ENCODE measurements at places on chromosomes 1 and 21. TPM values are rescaled to one million over a fixed set of nuclear protein-coding genes. Genes with fewer than 3 reads are reported as not detected.

Gene CFHR1
- total RNA-seq, result not detected

DNA sequence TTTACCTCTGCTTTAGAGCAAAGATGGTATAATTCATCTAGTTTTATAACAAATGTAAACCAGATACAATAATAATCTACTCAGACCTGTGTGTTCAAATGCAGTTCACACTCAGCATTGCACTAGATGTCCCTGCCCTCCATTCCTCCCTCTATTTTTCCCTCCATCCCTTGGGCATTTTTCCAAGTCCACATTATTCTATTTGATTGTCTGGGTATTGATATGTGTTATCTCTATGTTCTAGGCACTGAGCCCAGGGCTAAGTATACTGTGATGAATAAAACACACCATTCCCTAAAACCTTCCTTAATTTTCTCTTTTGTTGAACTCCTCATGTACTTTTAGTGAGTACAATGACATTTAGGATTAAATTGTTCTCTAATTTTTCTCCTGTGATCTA, 66.2 kb upstream of the HMCN1 start:
- no peak overlapping the region for H3K4me3 ChIP-seq
- no peak for DNase-seq
- H3K27ac ChIP-seq, result no peak overlapping the region
- no peaks in the 10 kb centered on the region for H3K27me3 ChIP-seq
- H3K36me3 ChIP-seq, result no peaks in the 10 kb centered on the region
- no peaks in the 10 kb centered on the region for H3K4me1 ChIP-seq

- H3K36me3 ChIP-seq, result no peaks in the 10 kb centered on the region
- H3K4me1 ChIP-seq, result no peaks in the 10 kb centered on the region
- H3K4me3 ChIP-seq, result no peak overlapping the region
- DNase-seq, result no peak
These were observed 67.5 kb downstream of the SDC3 start for GRCh38 chr1:30840904-30841598.

DNA sequence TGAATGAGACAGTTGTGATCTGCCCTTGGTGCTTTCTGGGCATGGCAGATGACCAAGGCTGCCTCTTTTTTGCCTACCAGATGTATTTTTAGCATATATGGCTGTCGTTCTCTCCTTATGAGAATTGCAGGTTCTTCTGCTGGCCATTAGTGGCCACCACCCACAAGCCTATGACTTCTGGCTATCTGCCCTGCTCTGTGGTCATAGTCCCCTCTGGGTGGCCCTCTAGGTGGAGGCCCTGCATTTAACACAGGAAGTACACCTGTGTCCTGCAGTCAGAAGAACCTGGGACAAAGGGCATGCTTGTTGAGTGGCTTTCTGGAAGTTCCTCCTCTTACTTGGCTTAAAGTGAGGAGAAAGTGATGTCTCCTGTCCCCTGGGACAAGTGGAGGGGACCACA, 6.5 kb downstream of the FCAMR start:
- no peak overlapping the region for H3K4me3 ChIP-seq
- H3K36me3 ChIP-seq, result no peaks in the 10 kb centered on the region
- H3K27me3 ChIP-seq, result no peaks in the 10 kb centered on the region

DNA sequence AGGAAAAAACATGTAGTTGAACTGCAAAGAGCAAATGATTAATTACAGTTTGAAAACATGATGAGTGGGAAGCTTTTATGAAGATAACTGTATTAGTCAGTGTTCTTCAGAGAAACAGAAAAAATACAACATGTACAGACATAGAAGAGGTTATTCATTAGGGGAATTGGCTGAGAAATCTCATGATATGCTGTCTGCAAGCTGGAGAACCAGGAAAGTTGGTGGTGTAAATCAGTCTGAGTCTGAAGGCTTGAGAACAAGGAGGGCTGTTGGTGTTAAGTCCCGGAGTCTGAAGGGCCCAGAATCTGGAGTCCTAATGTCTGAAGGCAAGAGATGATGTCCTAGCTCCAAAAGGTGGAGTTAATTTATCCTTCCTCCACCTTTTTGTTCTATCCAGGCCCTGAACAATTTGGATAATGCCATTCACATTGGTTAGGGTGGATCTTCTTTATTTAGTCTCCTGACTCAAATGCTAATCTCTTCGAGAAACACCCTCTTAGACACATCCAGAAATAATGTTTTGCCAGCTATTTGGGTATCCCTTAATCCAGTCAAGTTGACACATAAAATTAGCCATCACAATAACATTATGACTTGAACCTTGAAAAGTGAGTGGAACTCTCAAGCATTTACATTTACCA, 672.9 kb upstream of the PTBP2 start:
- no peaks in the 10 kb centered on the region for H3K27me3 ChIP-seq
- H3K27ac ChIP-seq, result no peak overlapping the region
- no peak for DNase-seq

DNA sequence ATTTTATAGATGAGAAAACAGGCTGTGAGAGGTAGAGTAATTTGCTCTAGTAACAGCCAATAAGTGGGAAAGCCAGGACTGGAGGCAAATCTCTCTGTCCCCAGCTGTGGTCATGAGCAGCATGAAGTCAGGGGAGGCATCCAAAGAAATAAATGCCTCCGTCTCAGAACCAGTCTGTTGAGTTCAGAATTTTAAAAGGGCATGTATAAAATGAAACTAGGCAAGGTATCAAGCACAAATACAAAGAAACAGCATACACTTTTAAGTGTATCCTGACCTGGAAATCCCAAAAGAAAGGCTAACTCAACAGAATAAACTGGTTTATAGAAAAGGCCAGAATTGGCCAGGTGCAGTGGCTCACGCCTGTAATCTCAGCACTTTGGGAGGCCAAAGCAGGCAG, 120.0 kb upstream of the B3GALT2 start:
- H3K4me1 ChIP-seq, result no peaks in the 10 kb centered on the region
- no peaks in the 10 kb centered on the region for H3K27me3 ChIP-seq
- H3K27ac ChIP-seq, result no peak overlapping the region
- no peak for DNase-seq
- no peak overlapping the region for H3K4me3 ChIP-seq
